AG08395 (cell line): ENCODE measurements at places on chromosomes 11 and 22.

- DNase-seq: no peak
Measured at GRCh38 chr11:100825626-100826025, 138.5 kb downstream of the ARHGAP42 start.

- no peak for DNase-seq
Measured at GRCh38 chr11:104279587-104279986, 115.6 kb upstream of the PDGFD start.

DNA sequence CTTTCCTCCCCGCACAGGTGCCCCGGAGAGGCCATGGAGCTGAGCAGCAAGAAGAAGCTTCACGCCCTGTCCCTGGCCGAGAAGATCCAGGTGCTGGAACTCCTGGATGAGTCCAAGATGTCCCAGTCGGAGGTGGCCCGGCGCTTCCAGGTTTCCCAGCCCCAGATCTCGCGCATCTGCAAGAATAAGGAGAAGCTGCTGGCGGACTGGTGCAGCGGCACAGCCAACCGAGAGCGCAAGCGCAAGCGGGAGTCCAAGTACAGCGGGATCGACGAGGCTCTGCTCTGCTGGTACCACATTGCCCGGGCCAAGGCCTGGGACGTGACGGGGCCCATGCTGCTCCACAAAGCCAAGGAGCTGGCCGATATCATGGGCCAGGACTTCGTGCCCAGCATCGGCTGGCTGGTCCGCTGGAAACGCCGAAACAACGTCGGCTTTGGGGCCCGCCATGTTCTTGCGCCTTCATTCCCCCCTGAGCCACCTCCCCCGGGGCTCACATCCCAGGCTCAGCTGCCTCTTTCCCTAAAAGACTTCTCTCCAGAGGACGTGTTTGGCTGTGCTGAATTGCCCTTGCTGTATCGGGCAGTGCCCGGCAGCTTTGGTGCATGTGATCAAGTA is 1.3 kb downstream of the TIGD3 start:
- DNase-seq: peak; percentile 59

GRCh38 chr11:113384551-113384950 is 3.0 kb upstream of the ANKK1 start:
- peak; percentile 83 for DNase-seq

GRCh38 chr22:40436505-40437431 is 66.4 kb downstream of the SGSM3 start:
- DNase-seq: peak; percentile 53

DNA sequence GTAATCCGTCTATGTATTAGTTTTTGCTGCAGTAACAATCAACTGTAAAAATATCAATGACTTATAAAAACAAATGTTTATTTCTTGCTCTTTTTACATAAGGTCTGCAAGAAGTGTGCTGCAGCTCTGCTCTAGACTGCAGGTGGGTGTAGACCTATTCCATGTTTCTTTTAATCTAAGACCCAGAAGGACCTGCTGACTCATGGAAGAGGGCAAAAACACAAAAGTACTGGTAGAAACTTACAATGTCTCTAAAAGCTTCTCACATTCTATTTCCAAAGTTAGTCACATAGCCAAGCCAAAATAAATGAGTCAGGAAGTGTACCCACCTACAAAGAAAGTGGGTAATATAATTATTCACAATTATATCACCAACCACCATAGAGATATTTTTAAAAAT is 435.9 kb upstream of the FAT3 start:
- no peak for DNase-seq

- no peak for DNase-seq
Measured at GRCh38 chr11:123570939-123571580, 83.4 kb downstream of the SCN3B start.

DNA sequence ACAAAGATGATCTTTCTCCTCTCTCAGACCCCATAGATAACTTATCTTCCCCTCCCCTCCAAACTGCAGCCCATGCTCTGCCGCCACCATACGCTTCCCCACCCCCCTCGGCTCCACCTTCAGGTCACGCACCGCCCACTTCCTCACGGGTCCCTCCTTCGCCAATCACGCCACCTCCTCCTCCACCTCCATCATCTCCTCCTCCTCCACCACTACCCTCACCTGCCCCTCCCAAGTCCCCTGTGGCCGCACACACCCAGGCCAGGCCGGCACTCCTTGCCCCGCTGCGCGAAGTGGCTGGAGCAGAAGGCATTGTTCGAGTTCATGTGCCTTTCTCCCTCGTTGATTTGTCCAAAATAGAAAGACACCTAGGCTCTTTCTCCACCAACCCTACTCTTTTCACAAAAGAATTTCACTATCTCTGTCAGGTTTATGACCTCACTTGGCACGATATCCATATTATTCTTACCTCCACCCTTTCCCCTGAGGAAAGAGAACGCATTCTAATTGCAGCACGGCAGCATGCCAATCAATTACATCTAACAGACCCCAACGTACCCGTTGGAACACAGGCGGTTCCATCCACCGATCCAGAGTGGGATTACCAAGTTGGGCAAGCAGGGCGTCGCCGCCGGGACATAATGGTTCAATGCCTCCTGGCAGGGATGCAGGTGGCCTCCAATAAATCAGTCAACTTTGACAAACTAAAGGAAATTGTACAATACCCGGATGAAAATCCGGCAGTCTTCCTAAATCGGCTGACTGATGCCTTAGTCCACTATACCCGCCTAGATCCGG is 12.3 kb upstream of the OR56A3 start:
- DNase-seq: no peak

- DNase-seq: no peak
Measured at GRCh38 chr11:45844822-45845578, 2.3 kb upstream of the CRY2 start.

- DNase-seq: no peak
Measured at GRCh38 chr11:94030059-94030458, 8.9 kb downstream of the HEPHL1 start.

- DNase-seq: peak; percentile 39
Measured at GRCh38 chr11:57323167-57323854, 1.4 kb downstream of the TNKS1BP1 start.

GRCh38 chr11:105862736-105863367 is 159.2 kb downstream of the MSANTD4 start:
- peak; percentile 40 for DNase-seq

DNA sequence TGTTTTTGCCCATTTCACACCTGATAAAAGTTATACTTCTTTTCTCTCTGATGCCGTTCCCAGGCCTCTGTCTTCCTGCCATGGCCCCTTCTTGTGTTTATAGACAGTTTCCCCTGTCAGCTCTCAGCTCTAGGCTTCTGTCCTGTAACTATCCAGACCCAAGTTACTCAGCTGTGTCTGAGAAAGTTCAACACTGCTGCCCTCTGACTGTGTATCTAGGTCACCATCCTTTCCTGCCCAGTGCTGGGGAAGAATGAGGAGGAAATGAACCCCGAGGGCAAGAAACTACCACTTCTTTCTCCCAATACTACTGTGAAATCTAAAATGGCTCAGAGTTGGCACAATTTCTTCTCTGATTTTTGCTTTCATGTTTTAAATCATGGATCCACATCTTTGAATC is 29.6 kb downstream of the SNX19 start:
- DNase-seq: no peak

DNA sequence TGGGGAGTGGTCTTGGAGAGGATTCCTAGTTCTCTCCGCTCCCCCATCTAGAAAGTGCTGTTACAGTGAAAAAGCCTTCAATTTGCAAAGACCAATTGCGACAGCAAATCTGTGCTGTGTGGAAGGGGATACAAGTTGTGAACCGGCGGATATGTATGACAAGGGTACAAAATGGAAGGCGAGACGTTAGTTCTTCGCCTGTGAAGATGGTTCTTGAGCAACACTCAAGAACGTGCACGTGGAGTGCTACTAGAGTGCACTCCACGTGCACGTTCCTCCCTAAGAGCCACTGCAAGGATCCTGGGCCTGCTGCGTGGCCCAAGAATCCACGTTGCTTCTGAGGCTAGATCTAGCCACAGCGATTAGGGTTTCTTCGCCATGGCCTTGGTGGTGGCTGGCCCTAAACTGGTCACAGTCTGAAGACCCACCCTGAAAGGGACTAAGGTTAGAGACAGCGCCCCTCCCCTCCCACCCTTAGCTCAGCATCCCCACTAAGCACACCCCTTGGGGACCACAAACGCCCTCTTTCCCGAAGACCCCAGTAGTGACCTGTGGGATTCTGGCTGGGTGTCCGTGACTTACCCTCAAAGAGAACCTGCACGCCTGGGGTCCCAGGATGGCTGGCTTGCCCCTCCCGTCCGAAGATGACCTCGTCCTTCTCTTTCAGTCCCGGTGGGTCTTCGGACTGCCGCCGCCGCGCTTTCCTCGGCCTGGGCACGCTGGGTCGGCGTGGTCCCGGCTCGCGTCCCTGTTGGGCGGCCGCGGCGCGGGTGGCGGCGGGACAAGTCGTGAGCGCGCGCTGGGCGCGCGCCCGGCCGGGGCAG is 519 bp upstream of the PDE3B start:
- no peak for DNase-seq

DNA sequence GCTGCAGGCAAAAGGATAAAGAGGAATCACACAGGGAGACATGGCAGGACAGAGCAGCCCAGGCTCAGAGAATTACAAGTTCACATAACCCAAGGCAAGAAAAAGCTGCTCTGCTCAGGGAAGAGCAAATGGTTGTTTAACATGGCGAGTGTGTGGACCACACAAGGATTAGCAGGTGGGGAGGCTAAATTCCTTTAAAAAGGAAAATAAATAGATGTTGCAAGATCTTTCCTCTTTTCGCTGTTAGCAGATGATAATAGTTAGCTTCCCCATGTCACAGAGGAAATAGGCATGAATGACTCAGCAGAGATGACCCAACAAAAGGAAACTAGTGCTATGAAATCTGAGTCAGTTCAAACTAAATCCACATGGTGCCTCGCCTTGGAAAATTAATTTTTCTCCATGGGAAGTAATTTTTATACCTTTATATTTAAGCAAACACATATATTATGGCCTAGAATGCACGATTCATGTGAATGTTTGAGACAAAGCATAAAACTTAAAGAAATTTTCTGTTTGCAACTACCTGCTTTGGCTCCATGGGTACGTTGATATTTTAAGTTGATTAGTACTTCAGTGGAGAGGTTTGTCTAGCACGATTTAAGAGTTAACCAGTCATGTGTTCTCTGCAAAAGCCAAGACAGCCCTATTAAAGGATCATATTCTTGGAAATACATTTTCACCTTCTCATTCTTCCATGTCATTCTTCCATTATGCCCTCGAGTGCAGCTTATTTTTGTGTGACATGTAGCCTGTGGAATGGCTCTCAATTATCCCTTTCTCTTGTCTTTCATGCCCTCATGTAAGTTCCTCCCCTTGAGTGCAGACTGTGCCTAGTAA is 38.5 kb upstream of the FJX1 start:
- DNase-seq: peak; percentile 90

GRCh38 chr11:132314911-132315455 is 944.6 kb downstream of the NTM start:
- DNase-seq: no peak

DNA sequence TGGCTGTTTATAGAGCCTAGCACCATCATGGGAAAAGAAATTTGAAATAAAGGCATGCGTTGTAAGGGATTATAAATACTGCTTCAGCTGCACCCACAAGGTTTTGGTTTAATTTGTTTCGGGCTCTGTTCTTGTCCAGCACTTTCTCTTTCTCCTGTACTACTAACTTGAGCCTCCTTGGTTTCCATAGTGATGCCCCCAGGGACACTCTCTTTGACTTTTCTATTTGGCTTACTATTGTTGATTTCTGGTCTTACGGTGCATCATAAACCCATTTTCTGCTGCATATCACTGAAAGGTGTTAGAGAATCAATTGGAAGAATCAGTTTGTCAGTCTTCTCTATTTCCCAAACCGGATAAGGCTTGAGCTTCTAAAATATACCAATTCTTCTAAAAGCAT is 1674.3 kb upstream of the RAG2 start:
- no peak for DNase-seq

DNA sequence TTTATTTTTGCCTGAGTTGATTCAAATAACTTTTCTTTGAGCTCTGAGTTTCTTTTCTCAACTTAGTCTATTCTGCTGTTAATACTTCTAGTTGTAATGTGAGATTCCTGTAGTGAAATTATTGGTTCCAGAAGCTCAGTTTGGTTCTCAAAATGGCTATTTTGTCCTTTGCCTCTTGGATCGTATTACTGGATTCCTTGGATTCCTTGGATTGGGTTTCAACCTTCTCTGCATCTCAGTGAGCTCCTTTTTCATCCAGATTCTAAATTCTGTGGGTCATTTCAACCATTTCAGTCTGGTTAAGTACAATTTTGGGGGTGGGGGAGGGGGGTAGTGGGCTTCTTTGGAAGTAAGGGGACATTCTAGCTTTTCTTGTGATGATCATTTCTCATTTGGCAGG is 341.1 kb upstream of the CNTN5 start:
- no peak for DNase-seq

- DNase-seq: no peak
Measured at GRCh38 chr11:18490736-18491485, 35.3 kb downstream of the LDHAL6A start.

DNA sequence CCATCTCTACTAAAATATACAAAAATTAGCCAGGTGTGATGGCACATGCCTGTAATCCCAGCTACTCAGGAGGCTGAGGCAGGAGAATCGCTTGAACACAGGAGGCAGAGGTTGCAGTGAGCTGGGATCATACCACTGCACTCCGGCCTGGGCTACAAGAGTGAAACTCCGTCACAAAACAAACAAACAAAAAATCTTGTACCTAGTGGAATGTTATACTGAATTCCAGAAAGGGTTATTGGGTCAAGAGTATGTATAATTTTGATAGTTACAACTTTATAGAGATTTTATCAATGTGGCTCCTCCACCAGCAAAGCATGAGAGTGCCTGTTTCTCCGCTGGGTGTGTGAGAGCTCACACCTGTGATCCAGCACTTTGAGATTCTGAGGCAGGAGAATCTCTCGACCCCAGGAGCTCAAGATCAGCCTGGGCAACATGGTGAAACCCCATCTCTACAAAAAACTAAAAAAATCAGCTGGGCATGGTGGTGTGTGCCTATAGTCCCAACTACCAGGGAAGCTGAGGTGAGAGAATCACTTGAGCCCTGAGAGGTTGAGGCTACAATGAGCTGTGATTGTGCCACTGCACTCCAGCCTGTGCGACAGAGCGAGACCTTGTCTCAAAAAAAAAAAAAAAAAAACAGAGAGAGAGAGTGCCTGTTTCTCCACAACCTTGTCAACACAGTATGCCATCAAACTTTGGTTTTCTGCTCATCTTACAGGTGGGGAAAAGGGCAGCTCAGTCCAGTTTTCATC is 12.7 kb upstream of the FOLR1 start:
- DNase-seq: no peak

DNA sequence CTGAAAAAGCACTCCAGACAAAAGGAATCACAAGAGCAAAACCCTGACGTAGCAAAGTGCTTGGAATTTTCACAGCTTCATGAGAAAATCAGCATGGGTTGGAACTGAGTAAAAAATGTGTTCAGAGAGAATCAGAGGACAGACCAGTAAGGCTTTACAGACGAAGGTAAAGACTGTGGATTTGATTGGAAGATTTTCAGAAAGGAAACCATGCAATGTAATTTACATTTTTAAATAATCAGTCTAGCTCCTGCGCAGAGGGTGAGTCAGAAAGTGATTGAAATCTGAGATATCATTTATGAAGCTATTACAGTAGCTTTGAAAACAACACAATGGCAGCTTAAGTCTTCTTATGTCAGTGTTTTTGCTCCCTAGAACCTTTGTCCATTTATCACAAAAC is 1122.3 kb downstream of the LRRC4C start:
- no peak for DNase-seq
